ENCODE measurements at places on chromosomes 12 and 14.

DNA sequence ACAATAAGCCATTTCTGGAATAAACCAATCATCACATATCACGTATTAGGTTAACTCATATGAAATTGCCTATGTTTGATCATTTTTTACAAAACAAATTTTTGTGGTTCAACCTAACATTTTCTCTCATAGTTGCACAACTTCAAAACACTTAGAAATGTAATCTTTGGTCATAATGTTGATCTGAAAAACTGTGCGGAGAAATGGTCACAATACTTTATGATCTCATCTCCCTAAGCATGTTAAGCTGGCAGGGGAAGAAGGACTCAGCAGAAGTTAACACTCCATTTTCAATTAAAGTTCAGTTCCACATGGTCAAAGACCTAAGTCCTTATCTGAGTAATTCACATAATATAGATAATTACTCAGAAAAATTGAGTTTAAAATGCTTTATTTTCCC, 194.8 kb downstream of the CAPZA3 start:
- DNase-seq: no peak

DNA sequence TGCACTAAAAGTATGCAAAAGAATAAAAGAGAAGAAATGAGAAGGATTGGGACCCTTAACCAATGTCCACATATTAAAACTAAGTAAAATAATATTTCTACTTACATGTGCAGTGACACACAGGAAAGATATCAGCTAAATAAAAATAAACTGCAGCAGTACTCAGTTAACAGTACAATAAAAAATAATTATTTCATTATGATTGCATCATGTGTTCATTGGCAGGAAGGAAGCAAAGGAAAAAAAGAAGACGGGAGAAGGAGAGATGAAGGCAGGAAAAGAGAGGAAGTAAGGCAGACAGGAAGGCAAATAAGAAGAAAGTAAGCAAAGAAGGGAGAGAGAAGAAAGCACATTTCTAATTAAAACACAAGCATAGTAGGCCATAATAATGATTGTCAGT, 33.0 kb downstream of the RASSF9 start:
- DNase-seq: no peak

- DNase-seq: peak; percentile 76
Observed at GRCh38 chr14:95516554-95517181, at the start of gene SYNE3. Gene SYNE3, minus strand, starts transcription at chr14:95516650. Its CDS starts 40,829 bp downstream, at chr14:95475821.

- no peak for DNase-seq
Observed at GRCh38 chr12:119676573-119676972, 8.6 kb downstream of the PRKAB1 start.

GRCh38 chr12:50550530-50551223, 45.9 kb downstream of the DIP2B start:
- no peak for DNase-seq

GRCh38 chr12:1926251-1926657, 7.8 kb upstream of the CACNA2D4 start:
- no peak for DNase-seq

GRCh38 chr12:49973361-49973830, 649 bp downstream of the AQP6 start:
- no peak for DNase-seq

GRCh38 chr14:93137864-93138263, 22.1 kb upstream of the ITPK1 start:
- peak; percentile 81 for DNase-seq

- DNase-seq: no peak
Observed at GRCh38 chr14:65574611-65575010, 162.1 kb downstream of the FUT8 start.

GRCh38 chr12:75701859-75702258, 190.4 kb upstream of the KRR1 start:
- no peak for DNase-seq

DNA sequence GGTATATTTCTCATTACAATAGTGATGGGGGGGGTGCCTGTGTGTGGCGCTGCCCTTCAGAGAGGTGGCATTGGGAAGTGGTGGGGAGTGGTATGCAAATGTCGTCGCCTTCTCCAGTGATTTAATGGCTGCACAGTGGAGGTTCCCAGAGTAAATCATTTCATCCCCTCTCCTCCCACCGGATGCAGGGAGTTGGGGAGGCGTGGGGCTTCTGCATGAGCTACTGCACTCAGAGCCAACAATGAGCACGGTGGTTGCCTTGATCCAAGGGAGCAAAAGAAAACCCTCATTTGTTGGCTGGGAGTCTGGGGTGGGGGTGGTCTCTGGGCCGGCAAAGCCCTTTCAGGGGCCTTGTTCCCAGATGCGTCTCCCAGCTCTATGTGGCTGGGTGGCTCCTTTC, 124.3 kb downstream of the AACS start:
- no peak for DNase-seq

- no peak for DNase-seq
Observed at GRCh38 chr12:10196210-10196609, 16.5 kb upstream of the GABARAPL1 start.

DNA sequence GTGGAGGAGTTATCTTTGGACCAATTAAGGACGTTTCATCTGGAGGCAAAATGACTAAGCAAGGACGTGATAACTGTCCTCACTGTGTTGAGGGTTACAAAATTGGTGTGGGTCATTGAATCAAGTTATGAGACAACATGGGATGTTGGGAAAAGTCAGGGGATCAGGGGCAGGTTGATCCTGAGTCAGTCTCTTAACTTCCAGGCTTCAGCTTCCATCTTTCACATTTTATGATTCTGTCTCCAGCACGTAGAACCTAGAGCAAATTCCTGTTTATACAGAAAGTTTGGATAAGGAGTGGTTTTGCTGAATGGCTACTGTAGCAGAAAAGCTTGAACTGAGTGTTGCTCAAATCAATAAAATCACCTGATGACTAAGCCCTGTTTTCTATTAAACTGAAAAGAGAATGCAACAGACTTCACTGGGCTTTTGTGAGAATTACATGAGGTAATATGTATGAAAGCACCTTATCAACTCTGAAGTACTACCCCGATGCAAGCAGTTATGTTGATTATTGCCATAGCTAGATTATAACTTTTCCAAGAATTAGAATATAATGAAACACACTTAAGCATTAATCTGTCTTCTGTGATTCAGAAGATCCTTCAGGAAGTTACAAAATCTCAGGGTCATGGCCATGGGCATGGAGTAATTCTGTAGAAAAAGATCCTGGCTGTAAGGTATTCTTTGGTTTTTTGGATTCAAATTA, 184.8 kb downstream of the ETV6 start:
- DNase-seq: no peak

GRCh38 chr12:96326628-96327227, 73.5 kb downstream of the CDK17 start:
- no peak for DNase-seq

DNA sequence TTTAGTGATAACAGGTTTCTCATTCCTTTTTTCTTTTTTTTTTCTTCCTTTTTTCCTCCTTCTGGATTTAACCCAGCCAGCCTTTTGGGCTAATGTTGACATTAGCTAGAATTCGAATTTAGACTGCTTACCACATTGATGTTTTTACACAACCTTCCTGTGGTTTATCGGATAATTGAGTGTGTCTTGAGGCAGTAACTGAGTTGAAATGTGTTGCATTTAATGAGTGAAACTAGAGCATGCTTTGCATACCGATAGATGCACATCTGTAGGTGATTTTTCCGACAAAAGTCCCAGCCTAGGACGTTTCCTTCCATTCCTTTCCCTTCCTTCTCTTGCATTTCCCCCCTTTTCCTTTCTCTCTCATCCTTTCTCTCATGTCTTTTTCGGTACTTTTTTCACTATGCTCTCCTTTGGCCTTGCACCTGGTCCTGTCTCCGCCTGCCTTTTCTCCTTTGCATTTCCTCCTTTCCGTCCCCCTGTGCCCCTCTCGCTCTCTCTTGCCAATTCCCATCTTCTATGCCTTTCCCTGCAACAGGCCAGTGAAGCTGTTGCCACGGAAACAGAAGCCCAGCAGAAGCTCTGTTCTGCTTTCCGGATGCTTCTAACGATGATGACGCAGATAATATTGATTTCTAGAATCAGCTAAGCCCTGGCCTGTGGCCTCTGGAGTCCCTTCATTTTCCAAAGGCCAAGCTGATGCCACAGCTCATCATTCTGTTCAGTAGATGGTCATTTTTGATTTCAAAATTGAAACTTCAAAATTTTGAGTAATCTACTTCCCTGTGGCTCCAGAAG, 76.1 kb downstream of the SLC25A47 start:
- no peak for DNase-seq

GRCh38 chr12:131085125-131085815, 131.6 kb downstream of the ADGRD1 start:
- peak; percentile 14 for DNase-seq

DNA sequence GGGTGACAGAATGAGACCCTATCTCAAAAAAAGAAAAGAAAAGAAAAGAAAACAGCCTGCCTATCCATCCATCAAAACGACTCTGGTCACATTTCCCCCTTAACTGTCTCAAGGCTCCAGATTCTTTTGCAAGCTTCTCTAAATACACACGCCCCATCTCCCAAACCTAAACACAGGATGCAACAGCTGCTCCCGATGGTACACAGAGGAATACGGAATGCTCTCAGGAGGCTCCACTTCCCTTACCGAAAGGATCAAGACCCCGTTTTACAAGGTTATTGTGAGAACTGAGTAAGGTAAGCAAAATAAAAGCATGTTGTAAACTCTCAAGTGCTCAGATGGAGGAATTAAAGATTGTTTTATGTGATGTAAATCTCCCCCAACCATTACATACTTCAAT, 62.3 kb downstream of the NT5DC3 start:
- DNase-seq: no peak

DNA sequence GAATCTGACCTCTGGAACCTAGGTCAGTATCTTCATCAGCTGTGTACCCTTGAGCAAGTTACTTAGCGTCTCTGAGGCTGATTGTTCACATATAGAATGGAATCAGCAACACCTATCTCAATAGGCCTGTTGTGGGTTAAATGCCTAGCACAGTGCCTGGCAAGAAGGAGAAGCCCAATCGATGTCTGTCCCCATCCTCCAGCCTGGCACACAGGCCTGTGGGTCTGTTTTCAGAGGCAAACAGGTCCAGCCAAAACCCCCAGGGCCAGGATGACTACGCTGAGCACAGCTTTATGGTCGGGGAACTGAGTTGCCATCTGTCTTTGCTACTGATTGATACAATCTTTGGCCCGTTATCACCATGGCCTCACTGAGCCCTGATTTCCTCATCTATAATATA, 89.2 kb downstream of the NUAK1 start:
- no peak for DNase-seq

- no peak for DNase-seq
Observed at GRCh38 chr14:55241673-55242072, 29.5 kb upstream of the FBXO34 start.

- DNase-seq: no peak
Observed at GRCh38 chr12:18690653-18691052, 47.2 kb downstream of the PLCZ1 start.

- DNase-seq: no peak
Observed at GRCh38 chr14:88535149-88535548, 19.7 kb downstream of the PTPN21 start.

DNA sequence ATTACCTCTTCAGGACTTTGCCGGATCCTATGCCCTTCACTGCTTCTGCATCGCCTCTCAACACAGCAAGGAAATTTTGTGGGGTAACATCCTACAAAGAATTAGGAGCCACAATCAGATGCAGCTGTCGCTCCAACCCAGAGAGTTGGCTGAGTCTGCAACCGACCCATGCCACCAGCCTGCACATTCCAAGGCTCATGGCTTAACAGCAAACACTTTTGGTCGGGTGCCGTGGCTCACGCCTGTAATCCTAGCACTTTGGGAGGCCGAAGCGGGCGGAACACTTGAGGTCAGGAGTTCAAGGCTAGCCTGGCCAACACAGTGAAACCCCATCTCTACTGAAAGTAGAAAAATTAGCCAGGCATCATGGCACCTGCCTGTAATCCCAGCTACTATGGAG, 32.3 kb downstream of the LGMN start:
- no peak for DNase-seq

DNA sequence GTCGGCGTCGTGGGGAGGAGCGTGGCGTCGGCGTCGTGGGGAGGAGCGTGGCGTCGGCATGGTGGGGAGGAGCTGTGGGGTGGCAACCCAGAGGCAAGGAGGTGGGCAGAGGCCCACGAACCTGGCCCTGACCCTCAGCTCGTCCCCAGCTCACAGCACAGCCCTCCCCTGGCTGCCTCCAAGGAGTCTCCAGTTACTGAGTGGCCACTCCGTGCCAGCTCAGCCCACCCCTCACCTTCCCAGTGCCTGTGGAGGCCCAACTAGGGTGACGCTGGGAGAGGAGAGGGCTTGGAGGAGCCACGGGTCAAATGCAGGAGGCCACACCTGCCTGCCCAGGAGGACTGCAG, 5.8 kb downstream of the ADSS1 start:
- DNase-seq: no peak

DNA sequence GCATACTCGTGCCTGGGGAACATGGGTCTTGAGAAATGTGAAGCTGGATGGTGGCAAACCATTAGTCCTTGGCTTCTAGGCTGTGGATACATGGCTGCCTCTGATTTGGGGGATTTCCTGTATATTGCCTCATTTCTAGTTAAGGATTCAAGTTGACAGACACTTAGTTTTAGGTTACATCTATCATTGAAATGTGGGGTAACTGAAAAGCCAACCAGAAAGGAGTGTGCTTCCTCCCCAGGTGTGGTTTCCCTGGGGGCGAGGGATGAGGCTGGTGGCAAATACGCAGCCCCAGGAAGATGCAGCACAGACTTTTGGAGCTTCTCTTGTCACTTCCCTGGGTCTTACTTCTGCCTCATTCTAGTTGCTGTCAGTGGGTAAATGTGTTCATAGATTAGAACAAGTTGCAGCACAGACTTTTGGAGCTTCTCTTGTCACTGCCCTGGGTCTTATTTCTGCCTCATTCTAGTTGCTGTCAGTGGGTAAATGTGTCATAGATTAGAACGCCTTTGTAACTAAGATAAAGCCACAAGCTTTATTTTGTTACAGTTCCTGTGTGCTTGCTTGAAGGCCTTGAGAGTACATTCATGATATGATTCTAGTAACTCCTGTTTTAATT, 85.1 kb downstream of the BORCS5 start:
- DNase-seq: no peak

DNA sequence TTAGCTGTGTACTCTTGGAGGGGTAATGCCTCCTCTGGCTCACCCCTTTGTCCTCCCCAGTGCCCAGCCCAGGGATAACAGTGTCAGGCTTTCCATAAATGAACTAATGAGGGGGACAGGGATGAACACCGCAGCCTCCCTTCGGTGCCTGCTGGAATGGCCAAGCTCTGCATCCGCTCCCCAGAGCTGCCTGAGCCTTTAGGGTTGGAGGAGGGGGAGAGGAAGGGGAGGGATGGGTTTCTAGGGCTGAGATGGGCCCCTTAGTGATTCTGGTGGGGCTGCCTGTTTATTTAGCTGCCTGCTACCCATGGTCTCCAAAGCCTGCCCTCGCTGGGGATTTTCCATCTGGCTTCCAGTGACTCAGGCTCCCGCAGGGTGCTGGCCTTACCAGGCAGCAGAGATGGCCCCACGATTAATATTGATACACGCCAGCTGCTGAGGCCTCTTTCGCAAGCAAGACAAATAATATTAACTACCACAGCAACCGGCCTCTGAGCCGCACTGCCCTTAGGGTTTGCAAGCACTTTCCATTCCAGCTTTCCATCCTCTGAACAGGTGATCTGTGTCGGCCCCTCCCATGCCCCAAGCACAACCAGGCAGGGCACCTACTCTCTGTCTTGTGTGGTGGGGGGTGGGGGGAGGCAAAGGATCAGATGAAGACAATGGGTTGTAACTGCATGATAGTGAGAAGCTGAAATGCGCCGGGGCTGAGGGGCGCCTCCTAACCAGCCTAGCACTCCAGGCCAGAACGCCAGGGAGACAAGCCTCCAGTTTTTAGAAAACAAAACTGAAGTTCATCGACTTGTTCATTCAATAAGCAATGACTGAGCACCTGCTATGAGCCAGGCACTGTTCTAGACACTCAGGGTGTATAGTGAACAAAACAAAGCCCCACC, 56.7 kb downstream of the C14orf132 start:
- peak; percentile 86 for DNase-seq
